Stimulated activated CD4-positive, alpha-beta T cell treated with anti-CD3 and anti-CD28 coated beads, Interleukin-1b, Interleukin-23, amount 100 ng/mL, for 48 hours (primary cell): ENCODE measurements at places on chromosomes 7 and 10.

GRCh38 chr7:90917539-90917938 is 321.4 kb downstream of the CDK14 start:
- DNase-seq: no peak

DNA sequence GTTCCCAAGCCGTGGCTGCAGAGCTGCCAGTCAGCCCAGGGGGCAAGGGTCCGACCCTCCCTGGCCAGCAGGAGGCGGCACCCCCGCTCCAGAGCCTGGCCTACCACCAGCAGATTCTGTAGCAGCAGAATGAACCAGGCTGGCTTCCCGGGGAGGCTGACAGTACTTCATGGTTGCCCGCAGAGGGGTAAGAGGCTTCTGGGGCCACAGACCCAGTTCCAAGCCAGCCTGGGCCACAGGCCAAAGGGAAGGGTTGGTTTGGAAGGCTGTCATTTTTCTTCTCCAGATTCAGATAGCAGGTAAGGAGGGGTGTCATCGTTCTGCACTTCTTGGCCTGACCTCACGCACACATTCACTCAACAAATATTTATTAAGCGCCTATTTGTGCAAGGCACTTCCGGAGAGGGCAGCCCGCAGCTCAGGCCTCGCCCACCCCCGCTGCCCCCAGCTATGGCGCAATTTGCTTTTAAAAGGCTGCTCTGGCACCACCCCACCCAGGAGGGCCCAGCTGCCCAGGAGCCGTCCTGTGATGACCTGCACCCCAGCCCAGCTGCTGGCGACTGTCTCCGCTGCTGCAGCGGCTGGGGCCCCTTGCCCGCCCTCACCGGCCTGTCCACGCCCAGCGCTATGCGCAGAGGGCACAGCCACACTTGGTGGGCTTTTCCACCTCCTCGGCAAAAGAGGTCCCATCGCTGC is 168.5 kb downstream of the LCOR start:
- DNase-seq: no peak

- DNase-seq: peak; percentile 76
Observed at GRCh38 chr7:33109005-33109757, at the start of gene RP9. RP9 (minus strand) TSS chr7:33109404; CDS start chr7:33109372, 32 bp downstream.

DNA sequence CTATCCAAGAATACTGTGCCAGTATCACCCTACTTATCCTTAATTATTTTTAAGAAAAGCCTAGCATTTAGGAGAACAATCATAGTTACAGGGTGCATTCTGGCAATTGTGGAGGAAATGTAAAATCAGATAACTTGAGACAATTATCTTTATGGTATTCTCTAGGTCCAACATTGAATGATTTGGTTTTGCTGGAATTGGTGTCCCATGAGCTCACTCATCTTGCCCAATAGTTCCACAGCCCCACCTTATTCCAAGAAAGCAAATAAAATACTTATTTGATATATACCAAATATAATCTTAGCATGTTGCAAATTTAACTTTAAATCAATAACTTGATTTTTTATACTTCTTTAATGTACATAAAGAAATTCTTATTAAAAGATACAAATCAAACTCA is 65.3 kb downstream of the DGKB start:
- DNase-seq: no peak

GRCh38 chr10:77837248-77837924 is 89.2 kb downstream of the DLG5 start:
- DNase-seq: peak; percentile 81

DNA sequence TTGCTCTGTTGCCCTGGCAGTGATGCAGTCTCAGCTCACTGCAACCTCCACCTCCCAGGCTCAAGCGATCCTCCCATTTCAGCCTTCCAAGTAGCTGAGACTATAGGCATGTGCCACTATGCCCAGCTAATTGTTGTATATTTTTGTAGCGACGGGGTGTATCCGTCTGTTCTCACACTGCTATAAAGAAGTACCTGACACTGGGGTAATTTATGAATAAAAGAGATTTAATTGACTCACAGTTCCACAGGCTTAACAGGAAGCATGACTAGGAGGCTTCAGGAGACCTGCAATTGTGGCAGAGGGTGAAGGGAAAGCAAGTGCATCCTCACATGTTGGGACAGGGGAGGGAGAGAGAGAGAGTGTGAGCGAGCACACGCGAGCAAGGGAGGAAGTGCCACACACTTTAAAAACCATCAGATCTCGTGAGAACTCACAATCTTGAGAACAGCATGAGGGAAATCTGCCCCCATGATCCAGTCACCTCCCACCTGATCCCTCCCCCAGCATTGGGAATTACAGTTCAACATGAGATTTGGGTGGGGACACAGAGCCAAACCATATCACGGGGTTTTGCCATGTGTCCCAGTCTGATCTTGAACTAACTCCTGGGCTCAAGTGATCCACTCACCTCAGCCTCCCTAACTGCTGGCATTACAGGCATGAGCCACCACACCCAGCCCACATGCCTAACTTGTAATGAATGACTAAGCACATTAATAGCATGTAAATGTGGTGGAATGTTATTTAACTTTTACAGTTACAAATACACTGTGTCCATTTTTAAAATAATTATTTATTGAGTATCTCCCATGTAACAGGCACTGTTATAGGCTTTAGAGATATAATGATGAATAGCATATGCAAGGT is 65.5 kb downstream of the RALA start:
- DNase-seq: no peak

DNA sequence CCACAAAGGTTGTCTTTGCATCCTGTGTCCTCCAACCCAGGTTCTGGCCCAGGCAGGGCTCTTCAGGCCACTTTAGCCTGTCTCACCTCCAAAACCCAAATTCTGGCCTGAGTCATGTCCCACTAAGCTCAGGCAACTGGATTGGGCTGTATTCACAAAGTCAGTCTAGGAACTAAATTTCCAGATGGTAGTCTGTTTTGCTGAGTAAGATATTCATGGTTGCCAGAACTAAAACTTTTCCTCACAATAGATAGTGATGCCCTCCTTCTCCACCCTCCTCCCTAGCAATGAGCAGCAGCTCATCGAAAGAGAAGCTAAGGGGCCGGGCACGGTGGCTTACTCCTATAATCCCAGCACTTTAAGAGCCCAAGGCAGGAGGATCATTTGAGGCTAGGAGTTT is 2.9 kb upstream of the ZNF713 start:
- DNase-seq: no peak
